NCI-H1092 (cell line): ENCODE measurements at places on chromosomes 3 and 15.

GRCh38 chr3:155270485-155271342 is 22.8 kb downstream of the STRIT1 start:
- DNase-seq = no peak

DNA sequence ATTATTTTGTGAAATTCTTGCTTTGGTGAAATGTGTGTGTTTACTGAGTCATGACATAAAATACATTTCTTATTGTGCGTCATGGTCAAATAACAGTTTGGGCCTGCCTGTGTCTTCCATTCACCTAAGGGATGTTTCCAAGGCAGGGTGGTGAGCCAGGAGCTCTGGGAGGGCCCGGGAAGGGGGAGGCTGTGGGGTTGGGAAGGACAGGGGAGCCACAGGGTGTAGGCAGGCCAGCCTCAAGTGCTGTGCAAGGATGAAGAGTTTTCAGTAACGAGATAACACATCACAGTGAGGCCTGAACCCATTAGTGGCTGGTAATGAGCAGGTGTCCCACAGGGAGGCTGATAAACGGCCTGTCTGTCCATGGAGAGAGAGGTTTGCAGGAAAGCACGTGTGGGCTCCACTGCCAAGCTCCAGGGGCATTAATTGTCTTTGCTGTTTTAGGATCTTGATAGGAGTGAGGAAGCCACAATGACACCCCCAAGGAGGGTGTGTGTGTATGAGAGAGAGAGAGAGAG is 35.6 kb upstream of the SEC13 start:
- no peak for DNase-seq

- DNase-seq = no peak
These were observed 63.9 kb downstream of the FBLN2 start for GRCh38 chr3:13612829-13613228.

- no peak for DNase-seq
These were observed 336.4 kb upstream of the ICE2 start for GRCh38 chr15:60815321-60815720.
